ENCODE measurements at places on chromosomes 13 and 19. TPM values are rescaled to one million over a fixed set of nuclear protein-coding genes. Genes with fewer than 3 reads are reported as not detected.

DNA sequence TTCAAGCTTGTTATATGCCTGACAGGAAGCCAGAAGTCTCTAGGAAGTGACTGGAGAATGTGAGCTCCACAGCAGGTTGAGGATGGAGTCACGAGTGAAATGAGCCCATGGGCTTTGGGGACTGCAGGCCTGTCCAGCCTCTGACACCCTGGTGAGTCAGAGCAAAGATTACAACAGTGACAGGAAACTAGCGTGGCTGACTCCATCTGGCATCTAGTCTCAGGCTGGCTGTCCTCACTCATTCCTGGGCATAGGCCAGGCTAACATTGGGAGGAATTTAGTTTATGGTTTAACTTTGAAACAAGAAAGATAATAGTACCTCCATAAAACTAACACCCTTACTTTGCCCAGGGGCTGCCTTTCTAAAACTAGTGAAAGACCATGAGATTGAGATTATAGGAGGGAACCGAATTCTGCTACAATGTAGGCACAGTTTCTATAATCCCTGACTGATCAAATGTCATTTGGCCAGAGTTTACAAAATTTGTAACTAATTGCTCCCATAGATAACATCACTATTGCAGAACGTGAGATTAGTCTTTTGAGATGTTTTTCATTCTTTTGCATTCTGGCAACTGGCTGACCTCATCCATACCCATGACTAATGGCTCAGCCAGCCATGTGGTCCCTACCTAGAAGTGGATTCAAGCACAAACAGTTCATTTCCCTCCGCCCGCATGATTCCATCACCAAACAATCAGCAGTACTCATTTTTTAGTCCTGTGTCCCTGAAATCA is 28.4 kb downstream of the PSG1 start:
- peak; percentile 92 for DNase-seq

DNA sequence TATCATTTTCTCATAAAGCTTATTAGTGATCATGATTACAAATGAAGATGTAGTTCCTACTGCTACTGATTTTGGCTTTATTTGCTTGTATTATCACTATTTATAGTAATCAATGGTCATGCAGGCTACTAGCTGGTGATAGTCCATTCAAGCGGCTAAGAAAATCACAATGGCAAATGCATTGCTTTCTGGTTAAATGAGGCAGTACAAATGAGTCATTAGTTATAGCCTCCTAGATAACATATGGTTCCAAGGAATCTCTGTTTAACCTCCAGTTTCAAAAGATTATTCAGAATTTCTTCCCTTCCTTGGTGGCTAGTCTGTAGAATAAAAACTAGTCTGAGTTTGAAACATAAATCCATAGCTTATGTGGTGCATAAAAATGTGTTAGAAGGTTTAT is 141.3 kb upstream of the HTR2A start:
- DNase-seq: no peak

- peak; percentile 94 for DNase-seq
Observed at GRCh38 chr13:40558656-40559055, 107.8 kb downstream of the FOXO1 start.

GRCh38 chr13:53520132-53520531 is 491.5 kb downstream of the OLFM4 start:
- no peak for DNase-seq

DNA sequence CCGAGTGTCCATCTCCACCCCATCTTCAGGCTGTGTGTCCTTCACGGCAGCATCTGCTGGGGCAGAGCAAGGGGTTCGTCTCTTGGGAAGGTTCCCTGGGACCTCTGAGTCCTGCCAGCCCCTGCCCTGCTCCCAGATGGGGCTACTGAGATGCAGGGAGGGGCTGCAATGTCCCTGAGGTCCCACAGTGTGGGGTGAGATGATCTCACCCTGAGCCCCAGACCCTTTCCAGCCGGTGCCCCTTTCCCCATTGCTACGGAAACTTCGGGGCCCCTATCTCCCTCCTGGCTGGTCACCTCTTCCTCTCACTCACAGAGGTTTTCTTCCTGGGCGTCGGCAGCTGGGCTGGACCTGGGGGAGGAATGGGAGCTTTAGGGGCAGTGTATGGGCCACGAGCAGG is 5.0 kb downstream of the LILRB2 start:
- DNase-seq: no peak

- DNase-seq: peak; percentile 11
Observed at GRCh38 chr13:98216711-98217285, 39.7 kb upstream of the RNF113B start.

Gene SHISA7
- total RNA-seq: not detected

Gene DZIP1
- 4.0 TPM for total RNA-seq

- DNase-seq: no peak
Observed at GRCh38 chr13:63516124-63516523, 2100.5 kb upstream of the PCDH20 start.

Gene ZNF579
- 6.7 TPM for total RNA-seq

GRCh38 chr19:3516675-3517207 is 10.6 kb downstream of the FZR1 start:
- DNase-seq: peak; percentile 21

GRCh38 chr13:100534147-100534843 is 54.3 kb downstream of the GGACT start:
- no peak for DNase-seq

DNA sequence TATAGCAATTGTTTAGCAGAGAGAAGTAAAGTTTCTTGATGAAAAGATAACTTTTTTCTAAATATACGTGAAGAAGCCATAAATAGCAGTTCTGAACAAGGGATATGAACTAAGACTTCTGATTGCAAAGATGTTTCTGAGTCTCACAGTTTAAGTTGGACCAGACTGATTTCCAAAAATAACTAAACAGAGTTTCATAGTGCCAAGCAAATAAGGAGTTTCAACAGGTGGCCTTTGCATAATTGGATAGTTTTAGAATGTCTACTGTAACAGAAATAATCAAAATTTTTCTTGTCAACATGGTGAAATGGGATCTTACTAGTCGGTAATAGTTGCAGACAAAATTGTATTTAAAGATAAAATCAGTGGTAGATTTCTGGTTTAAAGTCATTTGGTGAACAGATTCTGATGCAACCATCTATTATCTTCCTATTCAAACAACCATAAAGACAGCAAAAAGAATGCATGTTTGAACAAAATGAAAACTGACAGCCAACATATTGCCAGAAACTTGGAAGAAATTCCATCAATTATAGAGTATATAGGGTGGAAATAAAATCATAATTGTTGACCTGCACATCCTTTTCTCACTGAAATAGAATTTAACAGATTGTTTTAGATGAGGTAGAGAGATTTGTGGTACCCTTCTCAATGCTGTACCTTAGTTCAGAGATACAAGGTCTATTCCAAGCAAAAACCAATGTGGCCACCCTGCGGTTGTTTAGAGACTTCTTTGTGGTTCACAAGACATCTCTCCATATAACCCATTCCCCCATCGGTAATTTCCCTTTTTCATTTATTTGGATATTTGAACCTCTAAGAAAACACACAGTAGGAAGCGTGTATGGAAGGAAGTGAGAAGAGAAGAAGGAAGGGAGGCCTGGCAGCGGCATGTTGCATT is 275.3 kb downstream of the COG6 start:
- DNase-seq: no peak

GRCh38 chr19:51271067-51271466 is 20.2 kb downstream of the SIGLECL1 start:
- DNase-seq: peak; percentile 19

DNA sequence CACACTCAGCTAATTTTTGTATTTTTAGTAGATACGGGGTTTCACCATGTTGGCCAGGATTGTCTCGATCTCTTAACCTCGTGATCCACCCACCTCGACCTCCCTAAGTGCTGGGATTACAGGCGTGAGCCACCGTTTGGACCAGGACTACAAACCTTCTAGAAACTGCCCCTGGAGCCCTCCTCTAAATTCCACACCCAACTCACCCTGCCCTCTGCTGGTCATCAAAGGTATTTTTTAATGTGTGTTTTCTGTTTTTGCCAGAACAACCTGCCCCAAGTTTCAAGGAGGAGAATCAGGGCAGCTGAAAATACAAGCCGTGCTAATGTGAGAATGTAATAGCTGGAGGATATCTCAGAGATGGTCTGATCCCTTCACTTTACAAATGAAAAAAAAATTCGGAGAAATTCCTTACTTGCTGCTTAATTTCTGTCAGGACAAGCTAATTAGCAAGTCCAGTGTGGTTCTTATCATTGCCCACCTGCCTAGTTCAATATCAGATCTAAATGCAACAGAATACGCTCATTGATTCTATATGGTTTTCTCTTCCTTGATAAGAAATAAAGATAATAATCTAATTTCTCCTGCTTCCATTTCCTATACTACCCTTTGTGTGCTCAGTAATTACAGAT is 4.1 kb downstream of the ATP8A2 start:
- peak; percentile 68 for DNase-seq

GRCh38 chr13:94020426-94020825 is 459.1 kb downstream of the DCT start:
- DNase-seq: no peak

DNA sequence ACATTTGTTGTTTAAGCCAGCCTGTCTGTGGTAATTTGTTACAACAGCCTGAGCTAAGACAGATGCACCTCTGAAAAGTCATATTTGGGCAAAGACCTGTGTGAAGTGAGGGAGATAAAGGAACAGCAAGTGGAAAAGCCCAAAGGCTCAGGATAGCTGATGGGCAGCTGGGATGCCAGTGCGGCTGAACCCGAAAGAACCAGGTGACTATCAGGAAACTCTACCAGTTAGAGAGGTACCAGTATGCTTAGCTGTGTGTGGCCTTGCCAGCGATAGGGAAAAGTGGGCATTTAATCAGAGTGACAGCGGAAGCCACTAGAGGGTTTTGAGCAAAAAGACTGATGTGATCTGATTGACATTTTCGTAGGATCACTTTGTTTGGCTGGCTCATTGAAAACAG is 764.8 kb upstream of the GPC6 start:
- no peak for DNase-seq

- no peak for DNase-seq
Observed at GRCh38 chr13:62524061-62524460, 1108.4 kb upstream of the PCDH20 start.

Gene ELAVL1
- 98.7 TPM for total RNA-seq

Gene PCDH17
- 1.6 TPM for total RNA-seq
